ENCODE measurements at places on chromosomes 6 and 20. TPM values are rescaled to one million over a fixed set of nuclear protein-coding genes. Genes with fewer than 3 reads are reported as not detected.

Gene GGTLC1
- total RNA-seq, result not detected

Gene NMBR
- total RNA-seq, result not detected

GRCh38 chr6:16277101-16277981 is 39.0 kb downstream of the GMPR start:
- no peaks in the 10 kb centered on the region for H3K27me3 ChIP-seq
- H3K27ac ChIP-seq, result peak overlapping the region; percentile 32
- H3K36me3 ChIP-seq, result peaks cover 14% of the 10 kb centered on the region

DNA sequence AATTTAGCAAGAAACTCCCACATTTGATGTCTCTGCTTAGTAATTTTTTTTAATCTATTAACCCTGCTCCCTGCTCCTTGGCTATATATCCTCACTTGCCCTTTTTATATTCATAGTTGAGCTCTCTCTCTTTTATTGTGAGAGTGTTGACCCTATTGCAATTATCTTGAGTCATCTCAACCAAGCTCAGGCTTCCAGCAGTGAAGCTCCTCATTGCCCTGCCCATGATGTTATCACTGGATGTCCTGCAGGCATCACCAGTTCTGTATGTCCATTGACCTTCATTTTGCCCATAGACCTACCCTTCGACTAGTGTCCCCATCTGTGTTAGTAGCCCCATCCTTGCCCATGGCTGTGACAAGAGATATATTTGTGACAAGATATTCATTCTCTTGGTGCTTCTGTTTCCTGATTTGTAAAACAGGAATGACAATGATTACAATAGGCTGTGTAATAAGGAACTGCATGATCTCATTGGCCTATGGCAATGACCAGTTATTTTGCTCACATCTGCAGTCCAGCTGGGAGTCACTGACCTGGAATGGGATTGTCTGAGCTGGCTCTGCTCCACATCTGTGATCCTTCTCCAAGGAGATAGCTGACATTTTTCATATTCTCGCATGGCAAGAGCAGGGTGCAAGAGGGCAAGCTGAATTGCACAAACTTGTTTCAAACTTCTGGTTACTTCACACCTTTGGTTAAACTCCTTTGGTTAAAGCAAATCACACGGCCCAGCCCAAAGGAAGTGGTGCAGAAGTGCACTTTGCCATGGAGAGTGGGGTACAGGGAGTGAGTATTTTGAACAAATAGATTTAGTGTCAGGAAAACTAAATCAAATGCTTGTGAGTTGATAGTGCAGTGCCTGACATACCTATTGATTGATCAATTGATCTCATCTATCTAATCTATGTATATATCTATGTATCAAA is 47.7 kb upstream of the CST5 start:
- no peaks in the 10 kb centered on the region for H3K4me1 ChIP-seq
- H3K27me3 ChIP-seq, result no peaks in the 10 kb centered on the region
- H3K27ac ChIP-seq, result no peak overlapping the region
- no peak for DNase-seq
- no peak overlapping the region for H3K4me3 ChIP-seq

- no peak overlapping the region for H3K4me3 ChIP-seq
- no peaks in the 10 kb centered on the region for H3K27me3 ChIP-seq
- H3K36me3 ChIP-seq, result no peaks in the 10 kb centered on the region
- peaks cover 23% of the 10 kb centered on the region for H3K4me1 ChIP-seq
- no peak for DNase-seq
These were observed 398.7 kb upstream of the MARCKS start for GRCh38 chr6:113458368-113459010.

- H3K27me3 ChIP-seq, result no peaks in the 10 kb centered on the region
- H3K4me1 ChIP-seq, result no peaks in the 10 kb centered on the region
- H3K36me3 ChIP-seq, result no peaks in the 10 kb centered on the region
- no peak for DNase-seq
These were observed 4.9 kb upstream of the SCP2D1 start for GRCh38 chr20:18808712-18809111.

- H3K4me3 ChIP-seq, result no peak overlapping the region
- H3K27me3 ChIP-seq, result no peaks in the 10 kb centered on the region
- no peaks in the 10 kb centered on the region for H3K36me3 ChIP-seq
- H3K27ac ChIP-seq, result no peak overlapping the region
- no peak for DNase-seq
These were observed 250.4 kb downstream of the C6orf118 start for GRCh38 chr6:165059032-165059431.

GRCh38 chr6:163768905-163769304 is 354.4 kb downstream of the QKI start:
- peaks cover 7% of the 10 kb centered on the region for H3K4me1 ChIP-seq
- no peak overlapping the region for H3K4me3 ChIP-seq
- H3K27me3 ChIP-seq, result no peaks in the 10 kb centered on the region
- H3K36me3 ChIP-seq, result no peaks in the 10 kb centered on the region
- no peak overlapping the region for H3K27ac ChIP-seq
- no peak for DNase-seq

DNA sequence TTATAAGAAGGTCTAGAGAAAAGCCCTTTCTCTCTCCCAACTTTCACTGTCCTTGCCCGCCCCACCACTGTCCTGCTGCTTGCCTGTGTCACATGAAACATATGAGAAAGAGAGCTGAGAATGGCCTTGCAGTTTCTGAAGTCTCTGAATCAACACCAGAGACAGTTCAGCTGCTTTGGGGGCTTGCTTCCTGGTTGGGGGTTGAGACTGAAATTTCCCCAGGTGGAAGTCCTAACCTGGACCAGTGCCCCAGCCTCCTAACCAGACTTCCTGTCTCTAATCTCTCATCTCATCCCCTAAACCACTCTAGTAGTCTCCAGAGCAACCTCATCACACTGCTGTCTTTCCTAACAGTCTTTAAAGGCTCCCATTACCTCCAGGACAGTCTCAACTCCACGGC is 10.7 kb downstream of the TRAM2 start:
- H3K4me3 ChIP-seq, result no peak overlapping the region
- peaks cover 37% of the 10 kb centered on the region for H3K4me1 ChIP-seq
- no peaks in the 10 kb centered on the region for H3K36me3 ChIP-seq
- DNase-seq, result no peak
- peak overlapping the region; percentile 67 for H3K27ac ChIP-seq

GRCh38 chr6:126167726-126168125 is 172.2 kb upstream of the CENPW start:
- H3K36me3 ChIP-seq, result no peaks in the 10 kb centered on the region
- no peak overlapping the region for H3K4me3 ChIP-seq
- no peaks in the 10 kb centered on the region for H3K27me3 ChIP-seq
- H3K27ac ChIP-seq, result no peak overlapping the region
- DNase-seq, result no peak

DNA sequence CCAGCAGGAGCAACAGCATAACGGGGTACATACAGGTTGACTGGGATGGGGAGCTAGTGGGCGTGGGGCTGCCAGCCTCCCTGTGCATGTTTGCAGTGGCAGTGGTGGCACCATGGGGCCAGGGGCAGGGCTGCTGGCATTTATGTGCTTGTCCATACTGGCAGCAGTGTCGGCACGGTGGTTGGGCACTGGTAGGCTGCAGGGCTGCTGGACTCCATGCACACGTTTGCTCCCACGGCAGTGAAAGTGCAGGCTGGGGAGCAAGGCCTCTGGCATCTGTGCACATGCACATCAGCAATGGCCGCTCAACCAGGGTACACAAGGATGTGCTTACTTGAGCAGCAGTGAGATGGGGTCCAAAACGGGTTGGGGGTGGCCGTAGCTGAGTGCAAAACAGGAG is 159.5 kb upstream of the KHDRBS2 start:
- no peaks in the 10 kb centered on the region for H3K4me1 ChIP-seq
- no peaks in the 10 kb centered on the region for H3K27me3 ChIP-seq
- DNase-seq, result no peak
- no peak overlapping the region for H3K4me3 ChIP-seq

- H3K27ac ChIP-seq, result no peak overlapping the region
- H3K36me3 ChIP-seq, result no peaks in the 10 kb centered on the region
- no peaks in the 10 kb centered on the region for H3K27me3 ChIP-seq
These were observed 35.7 kb downstream of the EPB41L2 start for GRCh38 chr6:131027326-131027725.
